Gastroesophageal sphincter (tissue), 4 donors: ENCODE measurements at places on chromosomes 12 and 14. TPM values are rescaled to one million over a fixed set of nuclear protein-coding genes. Genes with fewer than 3 reads are reported as not detected.

The SERPINA6 gene
- total RNA-seq: not detected

The ERP27 gene
- total RNA-seq: 0.96 TPM

The CD163L1 gene
- 0.42 TPM for total RNA-seq

The SAMD15 gene
- not detected for total RNA-seq

The TROAP gene
- 0.22 TPM for total RNA-seq

The AKAP6 gene
- total RNA-seq: 65.4 TPM

The TAS2R9 gene
- not detected for total RNA-seq

The CRIP2 gene
- 165 TPM for total RNA-seq

The CINP gene
- total RNA-seq: 26.3 TPM

The TDG gene
- 30.4 TPM for total RNA-seq

The ENDOU gene
- total RNA-seq: 0.42 TPM

The PRB2 gene
- total RNA-seq: not detected

The CABP1 gene
- total RNA-seq: 0.81 TPM

The SYCP3 gene
- total RNA-seq: not detected

The LMNTD1 gene
- total RNA-seq: 1.2 TPM

The LRRK2 gene
- total RNA-seq: 32.5 TPM

The KERA gene
- not detected for total RNA-seq

The FITM1 gene
- total RNA-seq: not detected

The KRT6C gene
- total RNA-seq: 52.0 TPM

The SLC8A3 gene
- 1.2 TPM for total RNA-seq

The NINJ2 gene
- 9.0 TPM for total RNA-seq

The LRRIQ1 gene
- 1.4 TPM for total RNA-seq

The CLEC14A gene
- total RNA-seq: 13.7 TPM

The KLRC3 gene
- not detected for total RNA-seq

The STON2 gene
- 11.6 TPM for total RNA-seq

The STYK1 gene
- total RNA-seq: 0.62 TPM

The HEBP1 gene
- 47.1 TPM for total RNA-seq

The GPR135 gene
- 8.5 TPM for total RNA-seq

The FOXN4 gene
- total RNA-seq: not detected

The CLEC4C gene
- total RNA-seq: not detected

The ST8SIA1 gene
- 9.4 TPM for total RNA-seq

The TEDC1 gene
- total RNA-seq: 4.6 TPM

The CLEC4A gene
- total RNA-seq: 3.0 TPM

The PLEKHG7 gene
- not detected for total RNA-seq

The CCDC38 gene
- total RNA-seq: not detected

The CD4 gene
- 2.6 TPM for total RNA-seq

The PPP1R1A gene
- 8.9 TPM for total RNA-seq

The TMEM63C gene
- total RNA-seq: 0.08 TPM

The SLC17A8 gene
- not detected for total RNA-seq

The ORAI1 gene
- total RNA-seq: 8.7 TPM

The PPP4R4 gene
- total RNA-seq: 2.2 TPM

The CPNE6 gene
- not detected for total RNA-seq

The ARHGAP9 gene
- total RNA-seq: 13.1 TPM

The L2HGDH gene
- 3.4 TPM for total RNA-seq

The HOXC12 gene
- not detected for total RNA-seq

The PDZRN4 gene
- total RNA-seq: 87.8 TPM

The KCTD10 gene
- total RNA-seq: 76.8 TPM

The TMEM179 gene
- total RNA-seq: 0.47 TPM

The RPS6KA5 gene
- total RNA-seq: 30.8 TPM

The REP15 gene
- total RNA-seq: 2.5 TPM

The PRICKLE1 gene
- 30.0 TPM for total RNA-seq

The POTEM gene
- not detected for total RNA-seq

The LRP1-AS gene
- total RNA-seq: not detected

The SERPINA5 gene
- total RNA-seq: 8.4 TPM
